Glutamatergic neuron (in vitro differentiated cells): ENCODE measurements at places on chromosomes 2 and 18.

- DNase-seq: no peak
Measured at GRCh38 chr2:144154205-144154604, 365.7 kb downstream of the ZEB2 start.

DNA sequence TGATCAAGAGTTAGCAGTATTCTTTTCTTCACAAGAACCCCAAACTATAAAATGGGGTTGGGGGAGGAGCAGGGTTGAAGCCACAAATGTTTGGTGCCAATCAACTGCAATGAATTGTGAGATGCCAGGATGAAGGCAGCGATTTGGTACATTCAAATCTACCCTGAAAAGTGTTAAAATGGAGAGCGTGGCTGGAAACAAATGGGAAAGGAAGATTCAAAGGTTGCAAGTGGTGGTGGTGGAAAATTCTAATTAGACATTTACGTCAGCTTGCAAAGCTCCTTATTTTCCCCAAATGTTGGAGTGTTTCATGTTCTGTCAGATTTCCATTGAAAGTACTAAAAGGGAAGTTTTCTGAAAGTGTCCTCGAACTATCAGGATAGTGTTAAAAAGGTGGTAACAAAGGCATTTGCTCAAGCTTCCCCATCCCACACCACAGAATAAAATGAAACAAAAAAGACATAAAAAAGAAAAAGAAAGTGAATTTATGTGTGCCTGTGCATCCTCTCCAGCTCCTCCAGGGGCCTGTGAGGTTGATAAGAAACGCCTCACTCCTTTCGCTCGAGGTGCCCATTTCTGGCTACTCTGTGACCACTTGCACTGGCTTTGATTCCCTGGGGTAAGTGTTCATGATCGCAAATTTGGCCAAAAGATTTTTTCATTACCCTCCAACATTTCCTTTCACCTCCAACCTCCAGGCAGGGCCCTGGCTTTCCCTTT is 424.1 kb upstream of the POU3F3 start:
- no peak for DNase-seq

DNA sequence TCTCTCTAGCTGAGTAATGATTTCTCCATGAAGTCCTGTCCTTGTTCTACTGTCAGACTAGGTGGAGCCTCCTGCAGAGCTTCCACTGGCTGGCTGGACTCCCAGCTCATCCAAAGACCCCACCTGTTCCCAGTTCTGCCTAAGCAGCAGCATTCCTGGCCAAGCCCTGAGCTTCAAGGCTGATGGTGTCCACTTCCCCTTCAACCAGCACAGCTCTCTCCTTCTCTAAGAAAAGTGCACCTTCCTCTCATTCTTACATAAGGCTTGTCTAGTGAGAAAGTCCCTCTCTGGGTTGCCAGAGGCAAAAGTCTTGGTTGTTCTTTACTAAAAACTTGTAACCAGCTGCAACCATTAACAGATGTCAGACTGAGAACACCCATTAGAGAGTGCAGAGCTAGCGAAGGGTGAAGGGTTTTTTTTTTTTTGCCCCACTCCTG is 58.9 kb downstream of the CXCR4 start:
- DNase-seq: no peak

GRCh38 chr18:32867936-32868335 is 95.1 kb upstream of the KLHL14 start:
- no peak for DNase-seq

DNA sequence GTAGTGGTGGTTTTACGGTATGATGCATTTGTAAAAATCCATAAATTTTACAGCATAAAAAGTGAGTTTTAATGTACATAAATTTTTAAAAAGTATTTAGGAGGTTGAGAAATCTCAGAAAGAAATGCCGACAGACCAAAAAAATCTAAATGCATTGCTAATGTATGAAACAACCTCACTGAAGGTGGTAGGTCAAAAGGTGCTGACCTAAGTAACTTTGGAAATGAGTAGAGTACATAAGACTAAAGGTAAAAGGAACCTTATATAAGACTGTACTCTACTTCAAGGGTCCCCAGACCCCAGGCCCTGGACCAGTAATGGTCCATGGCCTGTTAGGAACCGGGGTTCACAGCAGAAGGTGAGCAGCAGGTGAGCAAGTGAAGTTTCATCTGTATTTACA is 163.4 kb downstream of the COL6A3 start:
- DNase-seq: no peak

GRCh38 chr2:48221846-48222516 is 308.0 kb upstream of the STON1 start:
- no peak for DNase-seq

DNA sequence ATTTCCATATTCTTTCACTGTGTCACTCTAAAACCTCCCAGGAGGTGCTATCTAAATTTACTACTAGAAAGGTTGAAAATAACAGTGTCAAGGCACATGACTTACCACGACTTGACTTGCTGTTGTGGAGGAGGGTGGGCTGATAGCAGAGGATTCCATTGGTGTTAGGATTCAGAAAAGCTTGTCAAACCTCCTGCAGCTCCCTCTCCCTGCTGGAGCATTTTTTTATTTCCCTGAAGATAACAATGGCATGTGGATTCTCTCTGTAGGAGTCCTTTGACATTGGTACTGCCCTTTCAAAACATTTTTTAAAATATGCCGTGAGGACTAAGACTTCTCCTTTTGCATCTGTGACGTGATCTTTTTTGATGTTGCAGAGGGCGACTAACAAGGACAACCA is 696.9 kb upstream of the GYPC start:
- DNase-seq: no peak

DNA sequence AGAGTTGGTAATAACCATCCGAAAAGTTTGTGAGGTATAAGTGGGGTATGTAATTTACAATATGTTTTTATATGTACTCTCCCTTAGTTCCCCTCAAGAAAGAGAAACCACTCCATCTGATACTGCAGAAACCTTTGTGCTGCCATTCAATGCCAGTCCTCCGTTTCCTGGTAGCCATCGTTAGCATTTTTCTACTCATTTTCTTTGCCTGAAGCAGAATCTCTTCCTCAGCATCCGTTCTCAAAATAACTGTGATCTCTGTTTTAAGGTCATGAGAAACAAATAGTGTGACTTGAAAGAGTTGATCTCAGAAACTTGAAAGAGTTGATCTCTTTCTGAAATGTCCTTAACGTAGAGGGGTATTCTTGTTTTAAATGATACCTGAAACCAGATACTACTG is 996 bp downstream of the PTCD3 start:
- DNase-seq: no peak
